ENCODE measurements at places on chromosomes 12 and 14.

DNA sequence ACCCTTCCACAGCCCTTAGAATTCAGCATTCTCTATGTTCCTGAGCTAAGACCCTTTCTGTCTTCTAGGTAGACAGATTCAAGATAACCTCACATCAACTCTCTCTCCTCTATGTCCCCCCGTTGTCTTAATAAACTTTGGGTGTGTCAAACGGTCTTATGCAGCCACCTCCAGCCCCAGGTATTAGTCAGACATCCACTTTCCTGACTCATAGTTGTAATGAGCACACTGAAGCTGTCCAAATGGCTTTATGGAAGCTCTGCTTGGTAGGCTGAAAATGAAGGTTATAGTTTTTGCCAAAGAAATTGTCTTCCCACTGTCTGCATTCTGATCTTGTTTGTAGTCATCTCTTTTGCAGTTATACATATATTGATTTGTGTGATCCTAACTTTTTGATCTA, 482.0 kb downstream of the RMST start:
- DNase-seq, result no peak

DNA sequence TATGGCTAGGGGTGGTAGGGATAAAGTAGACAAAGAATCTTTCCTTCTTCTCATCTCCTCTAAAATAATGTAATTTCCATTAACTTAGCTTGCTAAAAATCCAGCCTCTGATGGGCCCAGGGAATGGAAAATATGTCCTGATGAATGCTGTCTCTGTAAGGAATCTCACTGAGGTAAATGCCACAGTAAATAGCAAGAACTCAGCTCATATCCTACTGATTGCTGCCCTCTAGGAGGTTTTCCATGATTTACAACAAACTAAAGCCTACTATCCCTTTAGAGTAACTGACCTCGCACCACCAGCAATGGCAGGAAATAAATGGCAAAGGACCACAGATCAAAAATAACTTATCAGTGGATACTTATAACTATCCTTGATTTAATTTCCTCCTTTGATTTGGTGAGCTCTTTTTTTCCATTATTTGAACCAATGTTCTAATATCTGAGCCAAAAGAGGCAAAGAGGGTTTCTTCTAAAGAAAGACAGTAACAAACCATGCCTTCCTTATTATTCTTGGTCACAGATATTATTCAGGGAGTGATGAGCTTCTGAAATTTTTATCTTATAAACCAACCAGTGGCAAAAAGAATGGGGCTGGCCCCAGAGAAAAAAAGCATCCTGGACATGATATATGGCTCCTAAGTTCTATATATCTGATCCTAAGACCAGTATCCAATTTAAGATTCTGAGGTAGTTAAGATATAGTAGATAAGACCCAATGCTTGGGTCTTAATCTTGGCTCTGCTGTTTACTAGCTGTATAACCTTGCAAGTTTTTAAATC, 43.8 kb downstream of the SENP1 start:
- DNase-seq, result no peak

DNA sequence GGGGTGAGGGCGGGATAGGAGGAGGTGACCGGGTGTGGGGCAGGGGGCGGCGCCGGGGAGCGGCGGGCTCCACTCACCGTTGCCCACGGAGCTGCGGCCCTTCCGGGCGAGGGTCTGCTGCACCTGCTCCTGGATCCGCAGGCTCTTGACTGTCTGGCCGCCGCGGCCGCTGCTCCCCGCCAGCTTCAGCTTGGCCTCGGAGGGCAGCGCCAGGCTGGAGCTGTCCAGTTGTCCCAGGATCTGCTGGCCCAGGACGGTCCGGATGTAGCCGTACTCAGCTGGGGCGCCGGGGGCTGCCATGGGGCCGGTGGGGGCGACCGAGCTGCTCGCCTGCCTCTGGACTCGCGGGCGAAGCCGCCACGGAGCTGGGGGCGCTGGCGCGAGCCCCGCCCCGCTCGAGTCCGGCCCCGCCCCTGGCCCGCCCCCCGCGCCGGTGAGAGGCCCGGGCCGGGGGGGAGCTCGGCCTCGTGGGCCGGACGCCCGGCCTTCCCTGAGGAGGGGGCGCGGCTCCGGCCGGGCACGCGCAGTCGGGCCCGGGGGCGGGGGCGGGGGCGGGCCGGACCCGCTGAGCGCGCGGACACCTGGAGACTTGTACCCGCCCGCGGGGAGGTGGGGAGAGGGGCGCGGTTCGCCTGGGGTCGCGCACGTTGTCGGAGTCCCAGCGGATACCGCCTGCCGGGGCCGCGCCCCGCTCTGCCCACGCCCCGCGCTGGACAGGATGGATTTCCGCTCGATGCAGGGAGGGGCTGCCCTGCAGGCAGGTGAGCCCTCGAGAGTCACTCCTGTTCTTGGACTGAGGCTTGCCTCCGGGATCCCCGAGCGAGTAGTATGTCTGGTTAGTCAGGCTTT, at the start of gene PKP2:
TSS of gene PKP2 (minus strand) at position 346 of the 849 bp plus-strand sequence. CDS start at position 300, 46 bp downstream.
- no peak for DNase-seq

GRCh38 chr14:93133464-93133863, 17.7 kb upstream of the ITPK1 start:
- no peak for DNase-seq

- no peak for DNase-seq
These were observed 145.0 kb downstream of the KIF21A start for GRCh38 chr12:39297891-39298290.
